Tongue (tissue), 3 donors: ENCODE measurements at places on chromosomes 1 and 21. TPM values are rescaled to one million over a fixed set of nuclear protein-coding genes. Genes with fewer than 3 reads are reported as not detected.
A peak's percentile ranks its signal among the peaks of the same experiment; 100 is the strongest.

GRCh38 chr1:203289982-203290260 lies 15.4 kb upstream of the BTG2 start:
- no peak for DNase-seq

GRCh38 chr1:183279835-183280234 lies 93.8 kb downstream of the LAMC2 start:
- DNase-seq: no peak

DNA sequence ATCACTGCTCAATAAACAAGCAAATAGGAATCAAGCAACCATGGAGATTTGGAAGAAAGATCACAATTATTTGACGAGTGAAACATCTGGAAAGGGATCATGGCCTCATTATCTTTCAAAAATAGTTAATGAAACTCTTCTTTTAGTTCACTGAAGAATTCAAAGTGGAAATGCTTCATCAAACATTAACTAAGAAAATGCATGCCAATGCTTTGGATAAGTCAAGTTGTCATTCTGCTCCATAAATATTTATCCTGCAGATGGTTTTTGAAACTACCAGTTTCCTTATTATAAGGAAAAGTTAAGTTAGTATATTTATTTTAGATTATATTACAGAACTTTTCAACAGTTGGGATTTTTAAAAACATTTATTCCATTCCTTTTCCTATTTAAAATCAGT lies 206.5 kb upstream of the ADGRL2 start:
- DNase-seq: no peak

- DNase-seq: no peak
Observed at GRCh38 chr1:22812092-22812880, 101.6 kb downstream of the EPHB2 start.

DNA sequence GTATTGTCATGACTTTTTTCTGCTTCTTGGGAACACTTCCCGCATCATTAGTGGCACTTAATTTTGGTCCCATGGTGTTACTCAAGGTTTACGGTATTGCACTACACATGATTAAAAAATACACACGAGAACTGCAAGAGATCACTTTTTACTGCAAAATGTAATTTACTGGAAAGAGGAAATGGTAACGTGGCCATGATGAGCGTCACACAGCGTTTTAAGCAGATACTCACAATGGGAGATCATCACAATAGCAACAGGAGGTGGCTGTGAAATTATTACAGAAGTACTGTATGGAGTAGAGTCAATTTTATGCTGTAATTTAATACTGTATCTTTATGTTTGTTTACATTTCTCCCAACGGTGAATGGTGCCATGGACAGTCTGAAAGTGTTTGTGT lies 1510.3 kb downstream of the AMY1C start:
- no peak for DNase-seq

DNA sequence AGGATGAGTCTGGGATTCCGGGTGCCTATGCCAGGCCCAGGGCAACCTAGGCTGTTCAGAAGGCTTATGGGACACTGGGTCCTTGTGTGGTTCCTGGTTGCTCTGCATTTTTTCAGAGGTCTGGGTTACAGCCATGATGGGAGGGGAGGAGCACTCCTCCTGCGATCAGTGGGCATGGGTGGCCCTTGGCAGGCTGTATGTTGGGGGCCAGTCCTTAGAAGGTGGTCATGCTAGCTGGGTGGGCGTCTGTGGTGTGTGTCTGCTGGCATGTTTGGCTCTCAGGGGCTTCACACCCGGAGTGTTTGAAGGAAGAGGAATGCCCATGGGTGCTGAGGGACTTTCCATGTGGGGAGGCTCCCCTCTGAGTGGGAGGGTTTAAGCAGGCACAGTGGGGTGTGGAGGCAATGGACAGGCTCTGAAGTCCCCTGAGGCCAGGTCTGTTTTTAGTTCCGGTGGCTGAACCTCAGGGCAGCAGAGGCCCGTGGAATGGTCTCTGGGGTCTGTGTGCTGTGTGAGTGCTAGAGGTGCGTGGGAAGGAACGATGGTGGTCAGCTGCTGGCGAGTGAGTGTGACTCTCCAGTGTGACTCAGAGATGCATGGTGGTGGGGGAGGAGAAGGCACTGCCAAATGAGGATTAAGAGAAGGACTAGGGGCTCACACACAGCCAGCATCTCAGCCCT lies 25.3 kb downstream of the CACNA1E start:
- no peak for DNase-seq

GRCh38 chr1:39270368-39270767 lies 65.9 kb downstream of the MACF1 start:
- no peak for DNase-seq

- DNase-seq: no peak
Observed at GRCh38 chr1:88189525-88189924, 494.5 kb upstream of the PKN2 start.

DNA sequence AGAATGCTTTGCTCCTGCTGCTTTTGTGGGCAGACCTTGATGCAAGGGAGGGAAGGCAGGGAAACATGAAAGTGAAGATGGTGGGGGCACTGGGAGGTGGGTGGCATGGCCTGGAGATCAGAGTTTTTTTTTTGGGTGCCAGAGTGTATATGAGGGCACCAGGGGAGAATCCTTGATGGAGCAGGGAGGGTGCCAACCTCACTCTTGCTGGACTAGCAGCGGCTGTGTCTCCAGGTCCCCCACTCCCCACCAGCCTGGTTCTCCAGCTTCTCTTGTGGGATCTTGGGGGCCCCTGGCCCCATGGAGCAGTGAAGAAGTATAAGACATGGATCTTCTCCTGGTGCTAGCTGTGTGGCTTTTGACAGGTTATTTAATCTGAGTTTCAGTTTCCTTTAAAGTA lies 13.5 kb upstream of the PRELP start:
- no peak for DNase-seq

GRCh38 chr1:89780721-89781120 lies 40.1 kb upstream of the LRRC8D start:
- peak; percentile 50 for DNase-seq

GRCh38 chr1:188689542-188689941 lies 1788.1 kb downstream of the BRINP3 start:
- DNase-seq: no peak

DNA sequence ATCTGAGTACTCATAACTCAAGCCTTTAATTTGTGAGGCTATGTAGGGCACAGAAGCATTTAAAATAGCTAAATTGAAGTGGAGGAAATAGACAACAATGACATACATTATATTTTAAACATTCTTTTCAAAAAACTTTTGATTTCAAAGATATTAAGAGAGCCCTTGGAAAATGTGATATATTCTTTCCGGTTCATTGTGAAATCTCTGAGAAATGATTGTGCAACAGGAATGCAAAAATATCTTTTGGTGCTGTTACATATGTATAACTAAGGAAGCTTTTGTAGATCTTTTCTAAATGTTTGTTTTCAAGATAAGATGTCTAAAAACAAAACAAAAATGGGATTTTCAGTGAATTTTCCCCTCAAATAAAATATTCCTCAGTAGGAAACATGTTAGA lies 185.2 kb downstream of the LEPR start:
- DNase-seq: no peak

GRCh38 chr1:108570128-108570527 lies 10.2 kb downstream of the EEIG2 start:
- no peak for DNase-seq

GRCh38 chr1:39113109-39113743 lies 87.1 kb downstream of the NDUFS5 start:
- DNase-seq: no peak

- DNase-seq: peak; percentile 39
Observed at GRCh38 chr1:114750780-114751179, 7.0 kb downstream of the CSDE1 start.

GRCh38 chr1:111161843-111162487 lies 21.9 kb downstream of the CEPT1 start:
- peak; percentile 2 for DNase-seq

DNA sequence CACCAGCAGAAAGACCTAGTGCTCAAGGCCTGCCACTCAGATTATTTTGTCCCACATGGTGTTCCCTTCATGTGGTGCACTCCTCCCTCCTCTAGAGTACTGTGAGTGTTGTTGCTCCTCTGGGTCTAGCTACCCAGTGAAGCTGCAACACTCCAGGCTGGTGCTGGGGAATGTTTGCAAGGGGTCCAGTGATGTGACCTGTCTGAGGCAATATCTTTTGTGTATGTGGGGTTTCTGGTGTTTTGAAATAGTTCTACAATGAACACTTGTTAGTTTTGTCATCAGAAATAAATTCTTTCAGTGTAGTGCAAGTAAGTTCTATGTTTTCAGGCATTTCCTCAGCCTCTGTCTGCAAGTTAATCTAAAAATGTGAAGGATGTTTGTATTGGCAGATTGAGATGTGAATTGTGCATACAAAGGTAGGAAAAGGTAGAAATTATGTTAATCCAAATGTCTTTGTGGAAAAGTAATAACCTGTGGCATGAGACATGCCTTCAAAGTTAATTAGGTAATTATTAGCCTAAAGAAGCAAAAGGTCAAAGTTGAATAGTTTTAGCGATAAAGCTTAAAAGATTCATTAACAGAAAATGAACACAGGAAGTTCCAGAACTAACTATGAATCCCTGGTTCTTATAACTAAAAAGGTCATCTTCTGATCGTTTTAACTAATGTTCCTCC lies 616.8 kb downstream of the LTN1 start:
- no peak for DNase-seq

DNA sequence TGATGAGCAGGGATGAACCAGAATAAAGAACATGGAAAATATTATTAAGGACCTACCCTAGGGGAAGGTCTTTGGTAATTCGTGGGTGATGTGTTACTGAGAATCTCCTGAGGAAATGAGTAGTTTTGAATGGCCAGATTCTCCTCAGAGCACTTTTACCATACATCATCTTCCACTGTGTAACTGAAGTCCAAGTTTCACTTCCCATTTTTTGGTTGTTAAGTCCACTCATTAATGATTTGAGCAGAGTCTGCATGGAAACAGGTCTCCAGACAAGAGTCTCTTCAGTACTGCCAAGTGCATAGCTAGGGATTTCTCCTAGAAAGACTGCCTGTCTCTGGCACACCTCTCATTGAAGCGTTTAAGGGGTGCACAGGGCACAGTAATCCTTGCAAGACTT lies 48.7 kb upstream of the PCP4 start:
- no peak for DNase-seq

GRCh38 chr1:11342621-11343032 lies 69.6 kb downstream of the UBIAD1 start:
- peak; percentile 92 for DNase-seq

- DNase-seq: no peak
Observed at GRCh38 chr1:19139711-19140110, 70.4 kb downstream of the UBR4 start.

The IFFO2 gene
- 8.6 TPM for total RNA-seq

The NHLH1 gene
- total RNA-seq: not detected

The ETV3L gene
- not detected for total RNA-seq

The CSMD2 gene
- 2.1 TPM for total RNA-seq

The WDR26 gene
- 86.1 TPM for total RNA-seq

The RORC gene
- 13.7 TPM for total RNA-seq

The ELAVL4 gene
- total RNA-seq: 0.41 TPM

The AKR7A3 gene
- 1.3 TPM for total RNA-seq
